Activated CD8-positive, alpha-beta T cell treated with anti-CD3 and anti-CD28 coated beads for 36 hours (primary cell): ENCODE measurements at places on chromosomes 1 and 21. TPM values are rescaled to one million over a fixed set of nuclear protein-coding genes. Genes with fewer than 3 reads are reported as not detected.

STX12 gene
- total RNA-seq = 19.4 TPM

NRAS gene
- 49.9 TPM for total RNA-seq

RHD gene
- total RNA-seq = not detected

MEGF6 gene
- 2.0 TPM for total RNA-seq

SPRR3 gene
- total RNA-seq = not detected

DSTYK gene
- total RNA-seq = 10.7 TPM

ZNF683 gene
- 1.3 TPM for total RNA-seq

ATF3 gene
- total RNA-seq = 35.4 TPM

DUSP10 gene
- total RNA-seq = 12.9 TPM

MFSD2A gene
- total RNA-seq = 19.3 TPM

AMY2B gene
- total RNA-seq = 9.7 TPM

EPHA2 gene
- not detected for total RNA-seq

DENND2C gene
- total RNA-seq = 1.5 TPM

GJA9 gene
- not detected for total RNA-seq

IPO9 gene
- 64.6 TPM for total RNA-seq

SHISAL2A gene
- total RNA-seq = 16.2 TPM

PTGS2 gene
- 0.09 TPM for total RNA-seq

NPL gene
- 4.9 TPM for total RNA-seq

TCEA3 gene
- total RNA-seq = 7.0 TPM

ZBTB8A gene
- total RNA-seq = not detected

KCNN3 gene
- 0.11 TPM for total RNA-seq

TSPAN1 gene
- total RNA-seq = not detected

LAMB3 gene
- total RNA-seq = 0.70 TPM

NCDN gene
- total RNA-seq = 17.3 TPM
